Large intestine (tissue), 12 donors: ENCODE measurements at places on chromosomes 2 and 18. TPM values are rescaled to one million over a fixed set of nuclear protein-coding genes. Genes with fewer than 3 reads are reported as not detected.

Gene RDH14
- 30.6 TPM for polyA plus RNA-seq

Gene CYS1
- polyA plus RNA-seq: 22.1 TPM

Gene PLGLB2
- 2.4 TPM for polyA plus RNA-seq

Gene PJVK
- 6.5 TPM for polyA plus RNA-seq

Gene CROCC2
- 0.09 TPM for polyA plus RNA-seq

Gene RAPGEF4
- polyA plus RNA-seq: 9.4 TPM

Gene ERBB4
- 0.37 TPM for polyA plus RNA-seq

DNA sequence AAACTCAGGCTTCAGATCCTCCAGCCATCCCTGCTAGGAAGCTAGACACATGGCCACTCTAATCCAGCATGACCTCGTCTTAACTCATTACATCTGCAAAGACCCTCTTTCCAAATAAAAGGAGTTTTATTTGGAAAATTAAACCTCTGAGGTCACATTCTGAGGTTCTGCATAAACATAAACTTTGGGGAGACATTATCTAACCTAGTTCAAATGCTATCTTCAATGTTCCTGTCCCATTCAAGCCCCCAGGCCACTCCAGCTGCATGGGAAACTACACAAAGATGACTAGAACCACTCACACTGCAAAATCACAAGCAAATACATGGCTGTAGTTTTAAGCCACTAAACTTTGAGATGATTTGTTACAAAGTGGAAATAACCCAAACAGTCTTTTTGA is 99.0 kb upstream of the RNF152 start:
- no peak overlapping the region for H3K27ac ChIP-seq
- H3K36me3 ChIP-seq: no peaks in the 10 kb centered on the region
- H3K4me1 ChIP-seq: peaks cover 12% of the 10 kb centered on the region
- no peak for DNase-seq
- H3K4me3 ChIP-seq: no peak overlapping the region
- no peaks in the 10 kb centered on the region for H3K27me3 ChIP-seq

- no peak for DNase-seq
- H3K4me3 ChIP-seq: no peak overlapping the region
- H3K27me3 ChIP-seq: no peaks in the 10 kb centered on the region
- H3K27ac ChIP-seq: no peak overlapping the region
- H3K4me1 ChIP-seq: no peaks in the 10 kb centered on the region
- H3K36me3 ChIP-seq: no peaks in the 10 kb centered on the region
These were observed 421.0 kb downstream of the PARD3B start for GRCh38 chr2:204966245-204966644.

- no peaks in the 10 kb centered on the region for H3K4me1 ChIP-seq
- no peak overlapping the region for H3K27ac ChIP-seq
- H3K27me3 ChIP-seq: no peaks in the 10 kb centered on the region
- peak; percentile 27 for DNase-seq
- H3K4me3 ChIP-seq: no peak overlapping the region
These were observed 61.4 kb downstream of the SOS1 start for GRCh38 chr2:39059366-39059952.

DNA sequence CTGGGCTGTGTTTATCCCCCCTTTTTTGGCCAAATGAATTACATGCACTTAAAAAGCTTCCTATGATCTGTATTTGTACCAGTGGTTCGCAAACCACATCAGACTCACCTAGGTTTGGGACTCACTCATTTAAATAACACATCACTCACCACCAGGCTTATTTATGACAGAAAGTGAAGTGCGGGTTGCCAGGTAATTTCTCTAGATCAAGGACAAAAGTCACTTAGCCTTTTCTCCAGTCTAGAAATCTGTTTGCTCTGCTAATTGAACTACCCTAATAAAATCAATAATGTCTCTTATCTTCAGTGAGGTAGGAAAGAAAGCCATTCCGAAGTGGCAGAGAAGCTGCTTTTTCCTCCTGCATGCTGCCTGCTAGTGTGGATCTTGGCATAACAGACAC is 88.1 kb upstream of the SLC8A1 start:
- H3K27me3 ChIP-seq: no peaks in the 10 kb centered on the region
- H3K36me3 ChIP-seq: no peaks in the 10 kb centered on the region
- DNase-seq: no peak
- no peaks in the 10 kb centered on the region for H3K4me1 ChIP-seq

DNA sequence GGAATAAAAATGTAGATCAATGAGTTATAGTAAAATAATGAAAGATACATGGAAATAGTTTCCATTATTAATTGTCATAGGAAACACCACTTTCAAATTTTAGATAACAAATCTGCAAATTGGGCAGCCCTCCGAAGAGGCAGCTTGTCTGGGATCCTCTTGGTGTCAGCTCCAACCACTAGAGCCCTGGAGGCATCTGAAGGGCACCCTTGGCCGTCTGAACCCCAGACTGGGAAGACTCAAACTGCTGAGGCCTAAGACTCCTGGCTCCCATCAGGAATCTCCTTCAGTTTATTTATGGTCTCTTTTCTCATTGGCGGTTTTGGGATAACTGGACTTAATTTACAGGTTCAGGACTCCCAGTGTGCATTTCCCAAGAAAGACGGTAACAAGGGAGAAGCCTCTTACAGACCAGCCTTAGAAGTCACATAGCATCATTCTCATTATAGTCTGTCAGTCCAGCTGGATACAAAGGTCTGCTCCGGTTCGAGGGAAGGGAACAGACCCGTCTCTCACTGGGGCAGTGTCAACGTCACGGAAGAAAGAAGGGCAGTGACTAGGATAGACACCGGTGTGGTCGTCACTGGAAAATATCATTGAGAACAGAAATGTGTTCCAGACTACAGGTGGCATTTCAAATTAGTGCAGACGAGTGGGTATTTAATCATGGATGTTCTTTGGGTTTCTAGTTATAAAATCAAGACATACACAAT is 390.7 kb upstream of the NETO1 start:
- H3K27me3 ChIP-seq: no peaks in the 10 kb centered on the region
- DNase-seq: no peak
- no peak overlapping the region for H3K4me3 ChIP-seq
- no peaks in the 10 kb centered on the region for H3K4me1 ChIP-seq
- H3K36me3 ChIP-seq: no peaks in the 10 kb centered on the region

GRCh38 chr18:50569930-50570329 is 10.0 kb downstream of the MAPK4 start:
- H3K27me3 ChIP-seq: peaks cover 2% of the 10 kb centered on the region
- DNase-seq: no peak
- H3K4me3 ChIP-seq: no peak overlapping the region
- no peaks in the 10 kb centered on the region for H3K4me1 ChIP-seq

DNA sequence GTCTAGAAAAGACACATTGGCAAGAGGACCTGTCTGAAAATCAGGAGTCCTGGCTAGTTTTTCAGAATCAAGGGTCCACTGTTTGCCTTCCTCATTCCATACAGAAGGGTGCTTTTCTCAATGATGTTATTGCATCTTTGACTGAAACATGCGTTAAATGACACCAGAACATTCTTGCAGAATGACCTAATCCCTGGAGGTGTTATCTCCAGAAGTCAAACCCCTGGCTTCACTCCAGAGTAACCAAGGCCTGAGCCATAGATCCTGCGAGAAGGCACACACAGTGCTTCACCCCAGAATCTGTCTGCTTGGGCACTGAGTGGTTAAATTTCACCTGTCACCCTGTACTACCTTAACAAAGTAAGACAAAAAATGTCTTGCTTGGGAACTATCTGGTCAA is 1055.2 kb upstream of the FANCL start:
- H3K36me3 ChIP-seq: no peaks in the 10 kb centered on the region
- no peaks in the 10 kb centered on the region for H3K27me3 ChIP-seq
- H3K4me1 ChIP-seq: no peaks in the 10 kb centered on the region
- H3K4me3 ChIP-seq: no peak overlapping the region
- no peak overlapping the region for H3K27ac ChIP-seq
- DNase-seq: peak; percentile 5

DNA sequence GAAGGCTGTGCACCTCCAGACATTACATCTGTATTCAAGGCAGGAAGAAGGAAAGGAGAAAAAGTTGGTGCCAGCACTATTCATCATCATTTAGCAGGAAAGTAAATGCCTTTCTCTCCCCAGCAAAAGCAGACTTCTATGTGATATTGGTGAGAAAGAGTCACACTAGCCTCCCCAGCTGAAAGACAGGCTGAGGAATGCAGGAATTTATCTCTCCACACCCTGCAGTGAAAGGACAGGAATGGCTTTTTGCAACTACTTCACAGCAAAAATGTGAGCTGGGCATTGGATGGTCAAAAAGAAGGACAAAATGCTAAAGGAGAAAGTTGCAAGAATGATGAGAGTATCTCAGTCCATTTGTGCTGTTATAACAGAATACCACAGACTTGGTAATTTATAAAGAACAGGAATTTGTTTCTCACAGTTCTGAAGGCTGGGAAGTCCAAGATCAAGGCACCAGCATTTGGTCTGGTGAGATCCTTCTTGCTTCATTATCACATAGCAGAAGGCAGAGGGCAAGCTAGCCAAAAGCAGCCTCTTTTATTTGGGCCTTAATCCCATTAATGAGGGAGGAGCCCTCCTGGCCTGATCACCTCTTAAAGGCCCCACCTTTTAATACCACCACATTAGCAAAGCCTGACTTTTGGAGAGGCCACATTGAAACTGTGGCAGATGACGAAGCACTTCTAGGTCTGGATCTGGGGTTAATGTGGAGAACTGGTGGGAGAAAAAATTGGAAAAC is 388.1 kb upstream of the SLC14A2 start:
- no peak overlapping the region for H3K4me3 ChIP-seq
- H3K27ac ChIP-seq: no peak overlapping the region
- H3K27me3 ChIP-seq: no peaks in the 10 kb centered on the region

DNA sequence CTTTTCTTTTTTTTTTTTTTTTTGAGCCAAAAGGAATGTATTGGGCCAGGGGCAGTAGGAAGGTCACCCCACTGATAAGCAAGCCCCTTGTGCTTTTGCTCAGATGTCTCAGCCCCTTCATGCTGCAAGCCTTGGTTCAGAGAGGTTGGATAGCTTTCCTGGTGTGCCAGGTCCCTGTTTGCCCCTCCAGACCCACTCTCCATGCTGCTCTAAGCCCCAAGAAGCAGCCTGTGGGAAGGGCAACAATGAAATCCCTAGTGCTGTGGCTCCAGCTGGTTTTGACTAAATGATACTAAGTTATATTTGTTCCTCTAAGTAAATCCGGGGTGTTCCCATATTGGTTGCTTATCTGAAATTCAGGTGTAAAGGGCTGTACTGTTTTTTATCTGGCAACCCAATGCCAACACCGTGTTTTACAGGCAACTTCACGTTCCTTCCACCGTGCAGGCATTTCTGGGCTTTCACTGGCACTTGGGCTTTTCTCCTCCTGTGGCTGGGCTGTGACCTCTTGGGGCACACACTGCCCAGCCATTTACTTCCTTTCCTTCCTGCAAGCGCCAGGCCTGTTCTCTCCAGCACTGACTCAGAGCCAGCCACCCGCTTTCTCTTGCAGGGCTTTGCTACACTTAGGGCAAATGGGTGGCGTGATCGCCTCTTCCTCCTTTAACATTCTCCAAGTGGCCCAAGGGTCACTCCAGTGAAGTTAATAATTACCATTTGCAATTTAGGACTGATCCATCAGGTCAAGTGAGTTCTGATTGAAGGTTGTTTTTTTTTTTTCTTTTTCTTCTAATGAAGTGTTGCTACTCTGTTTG is 21.6 kb downstream of the MERTK start:
- peak overlapping the region; percentile 81 for H3K27ac ChIP-seq
- H3K27me3 ChIP-seq: no peaks in the 10 kb centered on the region

DNA sequence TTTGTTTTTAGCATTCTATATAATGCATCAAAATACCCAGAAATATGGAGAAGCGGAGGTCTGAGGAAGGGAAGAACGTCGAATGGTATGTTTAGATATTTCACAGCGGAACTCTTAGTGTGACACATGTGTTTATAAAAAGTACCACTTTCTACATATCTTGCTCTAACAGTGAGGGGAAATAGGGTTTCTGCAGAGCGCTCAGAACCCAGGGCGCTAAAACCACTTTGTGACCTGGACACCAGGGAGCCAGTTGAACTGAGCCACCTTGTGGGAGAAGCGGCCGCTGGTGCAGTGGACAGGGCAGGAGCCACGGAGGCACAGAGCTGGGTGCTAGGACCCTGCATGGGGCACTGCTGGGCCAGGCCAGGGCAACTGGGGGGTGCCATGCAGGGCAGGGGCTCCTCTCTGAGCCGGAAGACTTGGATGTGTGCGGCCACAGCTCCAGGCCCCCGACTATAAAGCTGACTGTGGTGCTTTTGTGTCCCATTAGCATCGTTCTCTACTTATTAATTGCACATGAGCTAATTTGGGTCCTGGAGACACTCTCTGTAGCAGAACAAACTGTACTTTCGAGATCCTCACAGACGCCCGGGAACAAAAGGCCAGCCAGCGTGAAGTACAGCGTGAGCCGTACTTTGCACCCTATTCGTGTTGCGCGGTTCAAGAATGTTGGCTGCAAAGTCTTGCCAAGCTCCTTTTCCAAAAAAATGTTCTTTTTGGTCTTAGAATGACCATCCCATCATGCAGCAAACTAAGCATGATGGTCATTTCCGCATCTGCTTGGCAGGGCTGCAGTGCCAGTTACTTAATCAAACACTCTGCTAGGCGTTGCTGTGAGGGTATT is 151.9 kb upstream of the ALKAL2 start:
- no peaks in the 10 kb centered on the region for H3K36me3 ChIP-seq
- no peak for DNase-seq
- no peaks in the 10 kb centered on the region for H3K4me1 ChIP-seq

DNA sequence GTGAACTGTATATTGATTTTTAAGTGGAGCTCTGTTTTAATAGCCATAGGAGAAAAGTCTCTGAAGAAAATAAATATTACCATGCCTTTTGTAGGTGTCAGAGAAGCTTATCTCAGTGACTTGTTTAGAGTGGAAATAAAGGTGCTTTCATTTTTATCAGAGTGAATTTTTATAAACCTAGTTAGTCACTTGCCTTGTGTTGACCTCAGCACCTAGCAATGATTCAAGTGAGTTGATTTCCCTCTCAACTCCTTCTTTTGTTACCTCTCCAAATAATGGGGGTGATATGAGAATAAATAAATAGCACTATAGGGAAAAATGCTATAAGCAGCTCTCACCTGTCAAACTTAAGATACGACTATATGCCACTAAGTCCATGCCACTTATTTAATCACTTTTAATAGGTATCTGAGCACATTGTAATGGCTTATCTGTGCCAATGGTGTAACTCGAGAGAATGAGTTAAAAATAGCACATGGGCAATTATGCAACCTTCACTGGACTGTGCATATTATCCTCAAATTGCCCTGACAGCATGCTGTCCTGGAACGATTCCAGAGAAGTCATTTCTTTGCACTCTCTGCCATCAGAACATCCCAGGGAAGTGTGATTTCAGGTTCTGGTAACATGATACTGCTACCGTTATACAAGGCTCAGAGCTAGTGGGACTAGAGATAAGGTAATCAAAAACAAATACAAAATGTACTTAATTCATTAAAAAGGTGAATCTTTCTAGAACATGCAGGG is 290.8 kb downstream of the CCDC85A start:
- peak overlapping the region; percentile 60 for H3K27ac ChIP-seq
- H3K4me3 ChIP-seq: no peak overlapping the region
- peaks cover 4% of the 10 kb centered on the region for H3K4me1 ChIP-seq
- H3K36me3 ChIP-seq: no peaks in the 10 kb centered on the region

- DNase-seq: peak; percentile 68
- peaks cover 2% of the 10 kb centered on the region for H3K4me1 ChIP-seq
- no peak overlapping the region for H3K4me3 ChIP-seq
- H3K36me3 ChIP-seq: no peaks in the 10 kb centered on the region
- no peak overlapping the region for H3K27ac ChIP-seq
These were observed 13.1 kb downstream of the GNLY start for GRCh38 chr2:85707304-85707703.

- H3K4me3 ChIP-seq: no peak overlapping the region
- no peaks in the 10 kb centered on the region for H3K27me3 ChIP-seq
- H3K27ac ChIP-seq: no peak overlapping the region
- H3K4me1 ChIP-seq: peaks cover 10% of the 10 kb centered on the region
- H3K36me3 ChIP-seq: no peaks in the 10 kb centered on the region
These were observed 73.9 kb downstream of the ACKR3 start for GRCh38 chr2:236643480-236643879.
